Mucosa of gallbladder (tissue), 1 donor: ENCODE measurements at places on chromosomes 4 and X.

GRCh38 chr4:148225639-148226038, 216.6 kb downstream of the NR3C2 start:
- no peak for DNase-seq

GRCh38 chr4:173932701-173933100, 350.8 kb downstream of the FBXO8 start:
- no peak for DNase-seq

DNA sequence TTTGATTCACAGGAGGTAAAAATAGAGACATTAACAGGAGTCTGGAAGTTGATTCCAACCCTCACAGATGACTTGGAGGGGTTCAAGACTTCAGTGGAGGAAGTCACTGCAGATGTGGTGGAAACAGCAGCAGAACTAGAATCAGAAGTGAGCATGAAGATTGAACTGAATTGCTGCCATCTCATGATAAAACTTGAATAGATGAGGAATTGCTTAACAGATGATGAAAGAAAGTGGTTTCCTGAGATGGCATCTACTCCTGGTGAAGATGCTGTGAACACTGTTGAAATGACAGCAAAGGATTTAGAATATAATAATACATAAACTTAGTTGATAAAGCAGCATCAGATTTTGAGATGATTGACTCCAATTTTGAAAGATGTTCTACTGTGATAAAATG, 76.5 kb downstream of the RELL1 start:
- no peak for DNase-seq

DNA sequence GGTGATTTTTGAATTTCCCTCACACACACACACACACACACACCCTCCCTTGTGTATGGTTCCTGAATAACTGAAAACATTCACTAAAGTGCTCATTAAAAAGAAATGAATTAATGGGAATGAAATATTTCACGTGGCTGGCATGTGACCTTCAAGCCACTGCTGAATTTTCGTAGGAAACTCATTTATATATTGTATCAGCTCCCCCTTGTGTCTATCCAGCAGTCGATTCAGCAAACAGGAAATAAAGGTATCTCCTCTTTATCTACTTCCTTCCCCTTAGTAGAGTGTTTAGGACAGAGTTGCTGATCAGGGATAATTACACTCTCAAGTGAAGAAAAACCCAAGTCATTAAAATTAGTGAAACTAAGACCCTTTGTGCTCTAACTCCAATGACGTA, 912.6 kb upstream of the LCORL start:
- no peak for DNase-seq
